KBM-7 (cell line): ENCODE measurements at places on chromosomes 12 and 14.

DNA sequence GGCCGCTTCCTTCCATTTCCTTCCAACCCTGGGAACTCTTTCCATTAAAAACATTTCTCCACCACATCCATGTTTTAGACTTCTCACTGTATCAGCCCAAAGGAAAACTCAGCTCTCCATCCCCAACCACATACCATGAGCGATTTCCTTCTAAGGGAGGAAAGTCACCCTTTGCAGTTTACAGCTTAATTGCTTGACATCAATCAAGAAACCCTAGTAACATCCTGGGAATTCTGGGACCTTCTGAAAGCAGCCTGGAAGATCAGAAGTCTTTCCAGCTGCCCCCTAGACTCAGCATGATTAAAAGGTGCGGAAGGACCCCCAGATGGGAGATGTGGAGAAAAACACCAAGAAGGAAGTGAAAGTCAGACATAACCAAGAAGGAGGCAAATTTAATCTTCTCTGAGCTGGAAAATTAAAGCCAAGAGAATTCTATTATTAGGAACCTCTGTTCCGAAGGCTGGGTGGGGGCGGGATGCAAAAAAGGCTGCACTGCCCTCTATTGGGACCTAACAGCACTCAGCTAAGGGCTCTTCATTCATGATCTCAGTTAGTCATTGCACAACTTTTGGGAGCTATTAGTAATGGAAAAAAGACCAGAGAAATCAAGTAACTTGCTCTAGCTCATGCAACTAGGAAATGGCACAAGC is 73.3 kb upstream of the PLXNC1 start:
- peak; percentile 56 for DNase-seq

GRCh38 chr14:60116181-60116580 is 24.5 kb downstream of the PCNX4 start:
- DNase-seq, result no peak

GRCh38 chr14:55059333-55059732 is 7.9 kb downstream of the MAPK1IP1L start:
- no peak for DNase-seq

- peak; percentile 83 for DNase-seq
These were observed at the start of gene GCN1 for GRCh38 chr12:120194534-120195395. GCN1 (minus strand) TSS chr12:120194715; CDS start chr12:120194697, 18 bp downstream.

DNA sequence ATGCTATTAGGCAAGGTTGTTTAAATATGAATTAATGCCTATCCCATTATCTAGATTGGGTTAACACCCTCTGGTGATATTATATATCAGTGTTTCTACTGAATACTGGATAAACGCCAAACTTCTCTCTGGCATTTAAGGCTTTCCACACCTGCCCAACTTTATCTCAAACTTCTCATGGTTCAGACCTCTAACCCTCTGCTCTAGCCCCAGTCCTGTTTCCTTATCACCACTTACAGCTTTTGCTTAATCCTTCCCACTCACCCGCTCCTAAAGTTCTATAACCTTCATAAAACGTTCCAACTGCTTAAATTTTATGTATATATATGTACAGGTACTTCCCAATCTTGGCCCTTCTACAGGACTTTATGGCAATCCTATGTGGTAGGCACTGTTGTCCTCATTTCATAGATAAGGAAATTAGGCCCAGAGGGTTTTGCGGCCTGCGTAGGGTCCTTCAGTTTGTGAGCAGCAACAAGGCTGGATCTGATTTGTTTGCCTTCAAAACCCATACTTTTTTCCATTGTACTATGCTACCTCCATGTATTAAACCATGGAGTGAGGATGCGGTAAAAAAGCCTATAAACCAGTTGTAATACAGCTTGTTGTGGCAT is 1.2 kb downstream of the LPCAT3 start:
- peak; percentile 19 for DNase-seq

GRCh38 chr14:64753999-64754398 is 49.8 kb downstream of the PLEKHG3 start:
- no peak for DNase-seq

DNA sequence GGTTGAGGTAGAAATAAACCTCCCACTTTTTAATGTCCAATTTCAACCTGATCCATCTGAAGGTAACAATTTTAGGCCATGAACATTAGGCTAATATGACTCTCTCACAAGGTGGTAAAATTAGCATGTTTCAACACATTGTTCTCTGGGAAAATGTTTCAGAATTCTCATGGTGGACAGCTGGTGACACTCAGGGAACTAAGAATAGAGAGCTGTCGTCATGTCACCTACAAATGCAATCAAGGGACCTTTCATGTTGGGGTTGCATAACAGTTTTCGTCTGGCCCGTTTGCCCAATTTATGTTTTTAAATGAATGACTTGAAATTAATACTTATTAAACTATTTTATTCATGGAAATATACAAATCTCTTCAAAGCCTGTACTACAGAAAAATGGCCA is 180.7 kb upstream of the PRICKLE1 start:
- no peak for DNase-seq

GRCh38 chr12:39538679-39539104 is 80.9 kb downstream of the ABCD2 start:
- DNase-seq, result no peak

GRCh38 chr14:22846811-22847307 is 10.5 kb downstream of the MMP14 start:
- no peak for DNase-seq

DNA sequence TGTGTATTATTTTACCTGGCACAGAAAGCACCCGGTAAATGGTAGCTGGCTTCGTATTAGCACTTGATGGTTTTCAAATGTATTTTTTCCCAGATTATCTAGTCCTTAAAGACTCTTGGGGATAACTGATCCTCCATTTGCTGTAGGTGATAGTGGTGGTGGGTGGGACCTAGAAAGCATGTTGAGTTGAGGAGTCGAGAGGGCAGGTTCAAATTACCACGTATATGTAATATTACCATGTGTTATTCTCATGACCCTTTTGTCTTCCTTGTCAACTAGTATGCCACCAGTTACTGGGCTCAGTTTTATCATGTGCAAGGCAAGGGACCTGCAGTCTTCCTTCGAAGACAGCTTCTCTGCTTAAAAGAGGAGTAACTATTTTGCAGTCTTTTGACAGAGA is 1.8 kb downstream of the GLRX5 start:
- no peak for DNase-seq

DNA sequence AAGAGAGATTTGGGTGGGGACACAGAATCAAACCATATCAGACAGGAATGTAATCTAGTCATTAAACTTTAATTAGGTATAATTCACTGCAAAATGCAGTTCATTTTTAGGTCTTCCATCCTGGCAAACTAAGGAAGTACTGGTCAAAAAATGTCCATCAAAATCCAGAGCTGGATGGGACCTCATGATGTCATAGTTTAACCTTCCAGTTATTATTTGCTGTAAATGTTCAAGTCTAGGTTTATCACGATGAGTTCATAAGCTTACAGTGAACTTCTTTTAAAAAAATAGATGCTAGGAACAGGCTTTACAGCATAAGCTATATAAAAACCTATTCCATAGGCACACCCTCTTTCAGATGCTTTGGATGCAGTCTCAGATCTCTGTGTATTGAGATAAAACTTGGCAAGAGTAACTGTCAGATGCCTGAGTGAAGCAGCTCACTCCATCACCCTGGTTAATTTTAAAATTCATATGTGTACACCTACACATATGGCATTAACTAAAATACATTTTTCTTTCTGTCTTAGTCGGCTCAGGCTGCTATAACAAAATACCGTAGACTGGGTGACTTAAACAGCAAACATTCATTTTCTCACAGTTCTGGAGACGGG is 7.9 kb downstream of the SSPN start:
- no peak for DNase-seq

- no peak for DNase-seq
These were observed 2.9 kb downstream of the RILPL1 start for GRCh38 chr12:123530668-123531067.

- no peak for DNase-seq
These were observed 69.8 kb upstream of the CLMN start for GRCh38 chr14:95389471-95390011.

DNA sequence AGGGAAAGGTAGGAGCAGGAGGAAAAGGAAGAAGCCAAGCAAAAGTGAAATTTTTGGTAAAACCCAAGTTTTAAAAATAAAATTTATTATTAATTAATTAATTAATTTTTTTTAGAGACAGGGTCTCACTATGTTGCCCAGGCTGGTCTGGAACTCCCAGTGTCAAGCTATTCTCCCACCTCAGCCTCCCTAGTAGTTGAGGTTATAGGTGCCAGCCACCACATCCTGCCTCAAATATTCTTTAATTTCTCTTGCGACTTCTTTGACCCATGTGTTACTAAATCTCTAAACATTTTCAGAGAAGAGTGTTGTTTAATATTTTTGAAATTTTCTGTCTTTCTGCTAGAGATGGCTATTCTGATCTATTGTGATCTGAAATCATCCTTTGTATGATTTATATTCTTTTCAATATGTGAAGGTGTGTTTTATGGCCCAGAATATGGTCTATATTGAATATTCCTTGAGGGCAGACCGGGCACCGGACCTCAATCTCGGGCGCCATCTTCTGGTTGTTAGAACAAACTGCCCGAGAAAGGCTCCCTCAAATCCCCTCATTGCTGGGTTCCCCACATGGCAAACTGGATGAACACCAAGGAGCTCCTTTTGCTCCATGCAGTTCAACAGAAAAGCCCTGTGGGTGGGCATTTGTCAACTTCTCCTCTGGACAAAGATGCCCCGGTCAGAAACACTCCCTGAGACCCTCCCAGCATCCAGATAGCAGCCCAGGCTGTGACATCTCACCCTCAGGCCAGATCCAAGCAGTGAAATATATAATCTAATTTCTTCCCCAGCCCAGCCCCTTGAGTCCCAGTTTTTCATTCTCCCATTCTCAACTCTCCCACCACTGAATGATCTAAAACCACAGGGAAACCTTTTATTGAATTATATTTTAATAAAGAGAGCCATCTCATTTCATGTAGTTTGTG is 110.5 kb downstream of the ASCL4 start:
- DNase-seq, result peak; percentile 76

- DNase-seq, result peak; percentile 8
These were observed 7.0 kb upstream of the VRK1 start for GRCh38 chr14:96790186-96790585.

GRCh38 chr12:59166457-59166856 is 246.2 kb upstream of the LRIG3 start:
- DNase-seq, result no peak

DNA sequence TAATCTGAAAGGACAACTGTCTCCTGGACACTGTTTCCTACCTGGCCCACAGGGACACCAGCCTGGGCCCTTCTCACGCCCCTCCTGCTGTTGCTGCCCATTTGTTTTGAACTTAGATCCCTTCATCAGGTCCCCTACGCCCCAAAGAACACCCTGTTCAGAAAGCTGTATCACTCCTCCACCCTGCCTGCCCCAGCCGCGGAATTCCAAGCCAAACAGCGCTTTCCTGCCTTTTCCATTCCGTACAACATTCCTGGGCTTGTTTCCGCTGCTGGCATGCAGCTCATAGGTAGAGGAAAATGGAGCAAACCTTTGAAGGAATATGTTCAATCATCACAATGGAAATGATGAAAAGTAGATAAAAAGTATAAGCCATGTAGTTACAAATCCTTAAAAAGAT is 12.8 kb upstream of the GSG1 start:
- no peak for DNase-seq

- peak; percentile 98 for DNase-seq
These were observed 13.0 kb upstream of the TPCN1 start for GRCh38 chr12:113208041-113208934.

- DNase-seq, result no peak
These were observed 171.4 kb downstream of the PHETA1 start for GRCh38 chr12:111197376-111197944.

- no peak for DNase-seq
These were observed 12.5 kb downstream of the GNS start for GRCh38 chr12:64746663-64747062.

DNA sequence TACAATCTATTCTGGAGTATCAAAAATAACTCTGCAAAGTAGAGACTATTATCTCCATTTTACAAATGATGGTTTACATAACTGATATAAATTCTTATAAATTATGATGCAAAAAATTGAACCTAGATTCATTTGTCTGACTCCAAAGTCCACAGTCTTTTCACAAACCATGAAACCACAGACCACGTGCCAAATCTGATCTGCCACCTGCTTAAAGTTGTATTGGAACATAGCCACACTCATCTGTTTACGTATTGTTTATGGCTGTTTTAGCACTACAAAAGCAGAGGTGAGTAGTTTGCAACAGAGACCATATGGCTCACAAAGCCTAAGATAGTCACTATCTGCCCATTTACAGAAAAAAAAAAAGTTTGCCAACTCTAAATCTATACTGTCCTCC is 105.3 kb downstream of the KCNH5 start:
- DNase-seq, result no peak

GRCh38 chr12:49903700-49904423 is at the start of gene FAIM2:
FAIM2 (minus strand) TSS chr12:49903900; CDS start chr12:49903792, 108 bp downstream.
- no peak for DNase-seq

- DNase-seq, result no peak
These were observed 7.6 kb upstream of the ORAI1 start for GRCh38 chr12:121618659-121619233.

GRCh38 chr12:62694632-62695031 is 228.0 kb downstream of the MON2 start:
- DNase-seq, result no peak

GRCh38 chr14:74637178-74637550 is 25.1 kb upstream of the LTBP2 start:
- DNase-seq, result no peak

- DNase-seq, result no peak
These were observed 257.1 kb downstream of the SSPN start for GRCh38 chr12:26452511-26452910.

- DNase-seq, result no peak
These were observed 65.3 kb upstream of the C14orf180 start for GRCh38 chr14:104514156-104514848.
